ENCODE measurements at places on chromosomes 1 and 21.

GRCh38 chr1:91555821-91556531, 55.3 kb downstream of the CDC7 start:
- DNase-seq, result peak; percentile 73

GRCh38 chr1:17692645-17693044, 62.5 kb upstream of the ACTL8 start:
- no peak for DNase-seq

DNA sequence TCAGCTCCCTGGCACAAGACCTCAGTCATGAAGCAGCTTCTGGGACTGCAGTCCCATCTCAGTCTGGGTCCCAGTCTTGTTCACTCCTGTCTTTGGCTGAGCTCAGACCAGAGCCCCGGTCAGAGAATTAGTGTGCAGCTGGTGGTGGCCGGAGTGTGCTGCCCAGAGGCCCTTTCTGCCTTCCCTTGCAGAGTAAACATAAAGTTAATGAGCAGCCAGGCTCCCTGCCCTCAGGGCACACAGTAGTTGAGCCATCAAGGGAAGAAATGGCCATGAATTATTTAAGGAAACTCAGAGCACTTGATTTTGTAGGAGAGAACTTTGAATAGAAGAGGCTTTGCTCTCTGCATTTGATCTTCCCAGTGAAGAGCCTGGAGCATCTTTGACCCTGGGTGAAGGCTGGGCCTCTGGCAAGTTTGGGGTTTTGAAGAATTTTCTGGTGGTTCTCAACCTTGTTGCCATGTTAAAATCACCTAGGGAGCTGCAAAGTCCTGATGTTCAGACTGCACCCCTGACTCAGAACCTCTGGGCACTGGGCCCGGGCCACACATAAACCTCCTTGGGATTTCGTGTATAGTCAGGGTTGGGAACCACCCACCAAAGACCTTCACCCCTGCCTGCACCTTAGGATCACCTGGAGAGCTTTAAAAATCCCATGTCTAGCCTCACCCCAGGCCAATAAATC, 26.4 kb upstream of the SELENON start:
- DNase-seq, result peak; percentile 77

DNA sequence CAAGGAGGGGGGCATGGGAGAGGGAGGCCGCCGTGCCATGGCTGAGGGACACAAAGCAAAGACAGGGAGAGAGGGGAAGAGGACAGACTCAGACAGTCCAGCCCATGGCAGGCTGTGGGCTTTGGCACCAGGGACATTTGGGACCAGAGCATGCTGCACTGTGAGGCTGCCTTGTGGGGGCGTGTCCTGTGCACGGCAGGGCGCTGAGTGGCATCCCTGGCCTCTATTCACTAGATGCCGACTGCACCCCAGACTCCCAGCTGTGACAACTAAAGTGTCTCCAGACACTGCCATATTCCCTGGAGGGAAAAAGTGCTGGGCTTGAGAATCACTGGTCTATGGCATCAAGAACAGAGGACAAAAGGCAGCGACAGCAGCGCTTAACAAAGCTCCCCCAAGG, 18.6 kb upstream of the PRDM15 start:
- no peak for DNase-seq

GRCh38 chr1:217482356-217483102, 148.4 kb downstream of the GPATCH2 start:
- DNase-seq, result peak; percentile 80

- peak; percentile 96 for DNase-seq
Measured at GRCh38 chr1:89910780-89911179, 84.1 kb upstream of the ZNF326 start.

DNA sequence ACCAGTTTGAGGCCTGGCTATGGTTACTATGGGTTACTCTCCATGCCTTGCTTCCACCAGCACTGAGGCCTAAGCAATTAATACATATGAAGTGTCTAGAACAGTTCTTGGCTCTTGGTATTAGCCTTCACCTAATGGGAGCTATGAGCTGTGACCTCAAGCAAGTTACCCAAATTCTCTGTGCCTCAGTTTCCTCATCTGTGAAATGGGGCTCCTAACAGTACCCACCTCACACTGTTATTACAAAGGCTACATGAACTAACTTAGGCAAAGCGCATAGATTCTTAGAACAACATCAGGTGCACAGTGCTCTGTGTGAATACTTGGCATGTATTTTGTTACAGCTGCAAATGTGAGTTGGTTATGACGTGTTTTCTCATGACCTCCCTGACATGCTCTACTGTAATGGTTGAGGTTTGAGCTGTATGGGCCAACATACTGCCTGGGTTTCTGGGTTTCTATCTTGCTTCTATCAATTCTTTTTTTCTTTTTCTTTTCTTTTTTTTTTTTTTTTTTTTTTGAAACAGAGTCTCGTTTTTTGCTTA, 26.5 kb downstream of the CDCP2 start:
- no peak for DNase-seq
